ENCODE measurements at places on chromosomes 3 and 15. TPM values are rescaled to one million over a fixed set of nuclear protein-coding genes. Genes with fewer than 3 reads are reported as not detected.

LRRN1 gene
- total RNA-seq = 0.58 TPM

- DNase-seq = no peak
Observed at GRCh38 chr3:190716211-190716610, 146.3 kb downstream of the GMNC start.

GRCh38 chr15:60853109-60853508 is 374.2 kb upstream of the ICE2 start:
- no peak for DNase-seq

GRCh38 chr15:78618064-78618463 is 2.7 kb downstream of the CHRNA3 start:
- no peak for DNase-seq

PRKCD gene
- total RNA-seq = 24.2 TPM

BFSP2 gene
- total RNA-seq = not detected

DNA sequence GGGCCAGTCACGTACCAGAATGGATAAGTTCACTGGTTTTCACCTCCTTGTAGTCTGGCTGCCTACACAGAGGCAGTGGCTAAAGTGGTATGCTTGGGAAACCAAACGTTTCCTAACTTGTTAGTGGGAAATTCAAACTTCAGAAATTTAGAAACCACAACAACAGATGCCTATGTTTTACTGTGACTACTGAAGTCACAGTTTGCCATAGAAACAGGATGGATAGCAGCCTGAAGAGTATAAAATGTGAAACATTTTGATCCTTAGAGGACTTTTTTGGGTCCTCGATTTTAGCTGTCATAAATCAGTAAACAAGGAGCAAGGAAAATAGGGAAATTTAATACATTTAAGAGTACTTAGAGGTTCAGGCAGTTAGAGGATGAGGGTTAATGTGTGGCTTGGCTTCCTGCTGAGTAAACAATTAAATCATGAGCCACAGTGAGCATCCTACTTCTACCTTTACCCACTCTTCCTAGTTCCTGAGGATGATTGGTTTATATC is 48.6 kb downstream of the CMSS1 start:
- peak; percentile 29 for DNase-seq

GRCh38 chr3:140655678-140656077 is 22.2 kb upstream of the TRIM42 start:
- DNase-seq = no peak

GRCh38 chr3:122502941-122503340 is 11.8 kb downstream of the KPNA1 start:
- DNase-seq = no peak

PLD1 gene
- 4.1 TPM for total RNA-seq

DNA sequence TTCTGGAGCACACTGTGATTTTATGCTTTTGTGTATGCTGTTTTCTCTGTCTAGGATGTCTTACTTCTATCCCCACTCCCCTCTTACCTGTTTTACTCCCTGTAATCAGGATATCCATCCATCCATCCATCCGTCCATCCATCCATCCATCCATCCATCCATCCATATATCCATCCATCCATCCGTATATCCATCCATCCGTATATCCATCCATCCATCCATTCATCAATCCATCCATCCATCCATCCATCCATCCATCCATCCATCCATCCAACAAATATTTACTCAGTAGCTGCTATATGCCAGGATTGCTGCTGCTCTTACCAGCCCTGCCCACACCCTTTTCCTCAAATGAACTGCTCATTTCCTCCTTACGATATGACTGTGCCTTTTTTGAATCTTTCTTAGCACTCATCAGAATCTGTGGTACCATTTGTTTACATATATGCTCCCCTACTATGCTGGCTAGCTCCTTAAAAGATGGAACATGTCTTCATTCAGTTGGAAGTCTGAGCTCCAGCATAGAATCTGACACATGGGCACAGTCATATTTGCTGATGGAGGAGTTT is 35.2 kb downstream of the USP13 start:
- DNase-seq = peak; percentile 3

GRCh38 chr15:52191207-52191606 is at the start of gene GNB5:
Gene GNB5 (minus strand): TSS chr15:52191392. CDS start chr15:52184676, 6,716 bp downstream.
- no peak for DNase-seq

DNA sequence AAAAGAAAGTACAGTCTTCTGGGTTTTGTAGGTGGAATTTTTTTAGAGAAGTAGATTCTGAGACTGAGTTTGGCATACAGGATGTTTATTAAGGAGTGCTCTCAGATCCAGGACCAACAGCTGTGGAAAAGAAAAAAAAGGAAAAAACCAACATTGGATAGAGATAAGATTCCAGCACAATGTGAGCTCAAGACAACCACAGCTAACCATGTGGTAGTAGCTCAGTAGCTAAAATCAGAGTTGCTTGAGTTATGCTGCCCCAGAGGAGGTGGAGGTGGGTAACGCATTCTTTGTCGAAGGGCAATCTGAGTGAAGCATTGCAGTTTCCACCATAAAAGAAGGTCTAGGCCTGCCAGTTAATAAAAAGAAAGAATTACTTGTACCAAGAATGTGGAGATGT is 904.3 kb downstream of the NSUN3 start:
- DNase-seq = no peak
